ENCODE measurements at places on chromosomes 1 and 21. TPM values are rescaled to one million over a fixed set of nuclear protein-coding genes. Genes with fewer than 3 reads are reported as not detected.

DNA sequence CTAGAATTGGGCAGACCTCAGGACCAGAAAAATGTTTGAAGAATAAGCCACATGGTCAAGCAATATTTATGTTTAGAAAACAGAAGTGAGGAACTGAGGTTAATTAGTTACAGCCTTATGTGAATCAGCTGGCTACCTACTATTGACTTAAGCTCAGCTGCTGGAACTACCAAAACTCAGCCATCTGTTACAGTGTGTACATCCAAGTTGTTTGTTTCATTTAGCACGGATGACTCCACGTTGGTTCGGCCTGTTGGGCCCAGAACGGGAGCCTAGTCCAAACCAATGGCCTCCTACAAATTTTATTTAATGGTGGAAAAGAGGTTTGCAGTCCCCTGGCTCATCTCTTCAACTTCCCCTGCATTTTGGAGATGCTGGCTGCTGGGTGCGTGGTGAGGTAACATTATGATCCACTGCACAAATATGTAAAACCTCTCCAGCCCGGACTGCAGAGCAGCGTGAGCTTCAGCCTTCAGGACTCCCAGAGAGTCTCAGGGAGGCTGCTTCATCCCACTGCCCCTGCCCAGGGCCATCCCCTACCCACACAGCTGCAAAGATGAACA, 143.4 kb downstream of the ZZZ3 start:
- H3K27ac ChIP-seq = no peak overlapping the region
- H3K4me3 ChIP-seq = no peak overlapping the region
- H3K36me3 ChIP-seq = no peaks in the 10 kb centered on the region
- H3K4me1 ChIP-seq = no peaks in the 10 kb centered on the region
- H3K27me3 ChIP-seq = no peaks in the 10 kb centered on the region

DNA sequence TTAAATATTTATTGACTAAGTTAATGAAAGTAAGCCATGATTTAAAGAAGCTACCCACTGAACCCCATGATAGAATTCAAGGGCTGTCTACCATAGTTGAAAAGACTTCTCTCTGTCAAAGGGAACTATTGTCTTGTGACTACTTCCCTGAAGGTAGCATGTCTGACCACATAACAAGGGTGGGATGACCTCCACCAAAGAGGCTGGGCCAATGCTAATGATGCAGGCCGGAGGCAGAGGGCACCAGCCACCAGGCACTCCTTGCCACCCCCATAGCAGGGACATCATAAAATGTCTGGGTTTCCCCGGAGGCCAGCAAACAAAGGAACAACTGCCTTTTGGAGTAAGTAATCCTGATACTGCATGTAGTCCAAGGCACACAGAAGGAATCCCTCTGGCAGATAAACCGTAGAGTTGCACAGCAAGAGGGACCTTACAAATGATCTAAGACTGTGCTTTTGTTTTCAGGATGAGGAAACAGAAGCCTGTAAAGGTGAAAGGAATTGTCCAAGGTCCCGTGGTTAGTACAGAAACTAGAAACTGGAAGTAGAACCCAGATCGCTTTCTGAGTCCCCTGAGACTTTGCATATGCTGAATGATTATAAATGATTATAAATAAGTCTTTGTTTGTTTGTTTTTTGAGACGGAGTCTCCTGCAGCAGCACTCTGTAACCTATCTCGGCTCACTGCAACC, 33.5 kb upstream of the ITPKB start:
- H3K4me1 ChIP-seq = no peaks in the 10 kb centered on the region
- no peaks in the 10 kb centered on the region for H3K36me3 ChIP-seq
- H3K27me3 ChIP-seq = no peaks in the 10 kb centered on the region
- no peak overlapping the region for H3K4me3 ChIP-seq
- DNase-seq = no peak
- H3K27ac ChIP-seq = no peak overlapping the region

DNA sequence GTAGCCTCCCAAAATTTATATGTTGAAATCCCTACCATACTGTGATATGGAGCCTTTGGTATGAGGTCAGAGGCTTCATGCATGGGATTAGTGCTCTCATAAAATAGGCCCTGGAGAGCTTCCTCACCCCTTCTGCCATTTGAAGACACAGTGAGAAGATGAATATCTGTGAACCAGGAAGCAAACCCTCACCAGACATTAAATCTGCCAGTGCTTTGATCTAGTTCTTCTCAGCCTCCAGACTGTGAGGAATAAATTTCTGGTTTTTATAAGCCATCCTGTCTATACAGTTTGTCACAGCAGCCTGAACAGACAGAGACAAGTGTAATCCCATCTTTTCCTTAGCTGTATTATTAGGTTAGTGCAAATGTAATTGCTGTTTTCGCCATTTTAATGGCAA, 88.4 kb downstream of the OLFML2B start:
- no peaks in the 10 kb centered on the region for H3K27me3 ChIP-seq
- H3K36me3 ChIP-seq = no peaks in the 10 kb centered on the region
- DNase-seq = no peak
- no peak overlapping the region for H3K27ac ChIP-seq
- no peaks in the 10 kb centered on the region for H3K4me1 ChIP-seq

GRCh38 chr1:218312509-218312908, 27.4 kb downstream of the RRP15 start:
- DNase-seq = no peak
- H3K36me3 ChIP-seq = no peaks in the 10 kb centered on the region
- no peak overlapping the region for H3K4me3 ChIP-seq
- H3K27ac ChIP-seq = no peak overlapping the region
- H3K4me1 ChIP-seq = no peaks in the 10 kb centered on the region

ZNF687 gene
- 23.9 TPM for total RNA-seq

DNA sequence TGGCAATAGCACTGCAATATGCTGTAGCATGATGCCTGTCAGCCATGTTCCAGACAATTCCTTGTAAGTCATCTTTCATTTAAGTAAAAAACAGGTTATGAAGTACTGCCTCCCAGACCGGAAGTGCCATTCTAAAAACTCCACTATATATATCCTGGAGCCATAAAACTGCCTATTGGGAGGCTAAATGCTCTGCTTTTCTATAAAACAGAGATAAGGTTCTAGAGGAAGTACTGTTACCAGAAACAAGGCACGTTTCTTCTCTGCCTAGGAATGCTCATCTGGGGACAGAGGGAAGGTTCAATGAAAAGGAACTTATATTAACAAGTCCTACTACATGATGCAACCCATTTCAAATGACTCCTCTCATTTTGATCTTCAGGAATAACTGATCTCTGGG, 66.8 kb downstream of the GPR137B start:
- H3K4me1 ChIP-seq = no peaks in the 10 kb centered on the region
- no peaks in the 10 kb centered on the region for H3K27me3 ChIP-seq
- H3K36me3 ChIP-seq = no peaks in the 10 kb centered on the region
- no peak overlapping the region for H3K27ac ChIP-seq

- no peaks in the 10 kb centered on the region for H3K27me3 ChIP-seq
- no peak overlapping the region for H3K4me3 ChIP-seq
- no peak for DNase-seq
- no peaks in the 10 kb centered on the region for H3K36me3 ChIP-seq
Measured at GRCh38 chr1:9715536-9716226, 64.2 kb downstream of the PIK3CD start.

LAD1 gene
- total RNA-seq = 80.5 TPM

DNA sequence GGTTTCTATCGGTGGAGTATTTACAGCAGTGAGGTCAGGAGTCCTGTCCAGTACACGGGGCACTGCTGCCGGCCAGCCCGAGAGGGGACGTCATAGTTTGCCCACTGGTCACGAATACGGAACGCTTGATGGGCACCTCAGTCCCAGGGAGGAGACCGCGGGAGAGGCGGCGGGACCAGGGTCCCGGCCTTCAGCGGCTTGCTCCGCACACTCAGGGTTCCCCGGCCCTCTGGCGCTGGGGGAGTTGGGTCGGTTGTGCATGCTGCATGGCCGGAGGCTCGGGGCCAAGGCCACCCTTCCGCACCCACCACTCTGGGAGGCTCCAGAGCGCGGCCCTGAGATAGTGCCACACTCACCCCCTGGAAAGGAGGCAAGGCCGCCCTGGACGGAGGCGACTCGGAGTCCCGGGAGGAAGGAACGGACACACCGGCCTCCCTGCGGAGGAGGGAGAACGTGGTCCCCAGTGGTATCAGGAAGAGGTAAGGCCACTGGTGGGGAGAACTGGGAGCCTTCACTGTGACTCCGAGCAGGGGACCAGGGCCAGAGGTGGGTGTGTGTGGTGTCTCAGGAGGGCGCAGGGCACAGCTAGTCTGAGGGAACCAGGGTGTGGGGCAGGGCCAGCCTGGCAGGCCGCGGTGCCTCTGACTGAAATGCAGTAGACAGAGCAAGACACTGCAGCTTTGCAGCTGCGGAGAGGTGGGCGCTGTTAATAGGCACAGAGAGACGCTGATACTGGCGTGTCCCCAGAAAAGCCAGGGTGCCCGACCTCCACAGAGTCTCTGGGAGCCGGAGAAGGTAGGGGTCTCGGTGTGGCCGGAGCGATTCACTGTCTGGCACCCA, 28.6 kb upstream of the PRSS38 start:
- peak overlapping the region; percentile 70 for H3K4me3 ChIP-seq
- no peak for DNase-seq
- no peaks in the 10 kb centered on the region for H3K36me3 ChIP-seq
- peaks cover 17% of the 10 kb centered on the region for H3K4me1 ChIP-seq
- H3K27me3 ChIP-seq = no peaks in the 10 kb centered on the region
- peak overlapping the region; percentile 16 for H3K27ac ChIP-seq

All from Caco-2 (cell line).